CD4-positive, alpha-beta T cell treated with Interleukin-6 at 100 ng/mL for 8 hours (primary cell): ENCODE measurements at places on chromosomes 5 and 9.

GRCh38 chr9:27059412-27059811, 49.6 kb upstream of the TEK start:
- DNase-seq = no peak

DNA sequence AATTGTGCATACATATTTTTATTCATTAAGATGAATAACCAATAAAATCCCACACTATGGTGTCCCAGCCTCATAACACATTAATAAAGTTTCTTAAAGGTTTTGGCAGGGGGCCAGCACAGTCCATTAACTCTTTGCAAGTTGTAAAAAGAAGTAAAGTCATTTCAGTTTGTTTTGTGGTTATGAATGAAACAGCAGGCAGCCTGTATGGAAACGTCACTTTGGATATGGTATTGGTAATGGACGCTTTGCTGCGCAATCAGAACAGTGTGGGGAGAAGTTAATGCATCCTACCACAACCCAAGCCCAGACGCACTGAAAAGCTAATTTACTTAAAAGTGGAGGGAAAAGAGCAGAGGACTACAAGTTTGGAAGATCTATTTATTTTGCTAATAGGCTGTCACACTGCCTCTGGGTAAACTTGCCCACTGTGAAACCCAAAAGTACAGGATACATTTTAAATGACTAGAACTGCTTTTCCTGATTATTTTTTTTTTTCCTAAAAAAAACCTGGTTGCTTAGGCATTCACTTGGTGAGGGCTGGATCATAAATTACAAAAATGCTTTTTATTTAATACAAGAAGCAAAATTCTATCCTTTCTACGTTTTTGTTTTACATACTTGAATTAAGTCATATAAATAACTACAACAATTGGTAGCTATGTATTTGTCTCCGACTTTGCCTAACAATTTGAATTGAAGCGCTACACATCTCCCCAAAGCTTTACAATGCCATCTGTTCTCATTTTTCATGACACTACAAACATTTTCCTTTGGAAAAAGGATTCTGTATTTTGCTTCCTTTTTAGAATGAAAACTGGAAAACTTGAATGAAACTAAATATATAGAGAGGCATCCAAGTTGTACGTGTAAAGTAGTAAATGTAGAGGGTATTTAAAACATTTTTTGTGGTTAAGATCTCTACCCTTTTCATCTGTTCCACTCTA, 104.3 kb downstream of the NFIB start:
- DNase-seq = no peak

DNA sequence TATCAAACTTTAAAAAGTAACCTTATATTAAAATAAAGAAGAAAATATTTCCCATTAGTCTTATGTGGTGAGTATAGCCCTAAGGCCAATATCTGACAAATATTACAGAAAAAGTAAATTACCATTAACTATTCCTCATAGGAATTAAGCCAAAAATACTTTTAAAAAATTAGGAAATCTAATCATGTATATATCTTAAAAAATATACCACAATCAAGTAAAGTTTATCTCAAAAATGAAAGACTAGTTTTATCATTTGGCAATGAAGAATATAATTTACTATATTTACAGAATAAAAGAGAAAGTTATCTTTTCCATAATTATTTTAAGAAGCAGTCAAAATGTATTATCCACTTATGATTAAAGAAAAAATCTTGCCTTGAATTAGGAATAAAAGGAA, 458.8 kb upstream of the ZNF462 start:
- DNase-seq = no peak

GRCh38 chr5:72407541-72407940, 87.4 kb downstream of the PTCD2 start:
- no peak for DNase-seq

- no peak for DNase-seq
Measured at GRCh38 chr5:123673107-123673506, 161.1 kb downstream of the CSNK1G3 start.

- no peak for DNase-seq
Measured at GRCh38 chr5:40547994-40548575, 131.6 kb upstream of the PTGER4 start.

DNA sequence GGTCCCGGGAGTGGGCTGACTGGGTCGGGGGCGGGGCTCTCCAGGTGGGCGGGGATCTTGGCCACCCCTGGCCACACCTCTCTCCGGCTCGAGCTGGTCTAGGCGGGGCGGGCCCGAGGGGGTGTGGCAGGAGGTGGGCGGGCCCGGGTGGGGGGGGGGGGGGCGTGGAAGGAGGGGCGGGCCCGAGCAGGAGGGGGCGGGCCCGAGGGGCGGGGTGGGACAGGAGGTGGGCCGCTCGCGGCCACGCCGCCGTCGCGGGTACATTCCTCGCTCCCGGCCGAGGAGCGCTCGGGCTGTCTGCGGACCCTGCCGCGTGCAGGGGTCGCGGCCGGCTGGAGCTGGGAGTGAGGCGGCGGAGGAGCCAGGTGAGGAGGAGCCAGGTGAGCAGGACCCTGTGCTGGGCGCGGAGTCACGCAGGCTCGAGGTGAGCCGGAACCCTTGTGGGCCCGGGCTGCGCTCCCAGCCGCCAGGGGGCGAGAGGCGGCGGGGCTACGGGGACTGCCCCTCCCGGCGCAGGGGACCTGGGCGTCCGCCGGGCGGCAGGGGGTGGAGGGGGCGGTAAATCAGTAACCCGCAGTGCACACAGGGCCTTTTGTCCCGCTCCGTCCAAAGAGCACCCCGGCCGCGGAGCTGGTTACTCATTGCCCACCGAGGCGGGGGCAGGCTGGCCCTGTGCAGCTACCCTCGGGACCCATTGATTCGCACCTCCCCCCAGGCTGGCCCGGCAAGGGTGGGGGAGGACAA, at the start of gene FGFR4:
Gene FGFR4 (plus strand): TSS at position 262 of the 744 bp plus-strand sequence. CDS start 2,688 bp downstream, outside the sequence.
- DNase-seq = peak; percentile 55

DNA sequence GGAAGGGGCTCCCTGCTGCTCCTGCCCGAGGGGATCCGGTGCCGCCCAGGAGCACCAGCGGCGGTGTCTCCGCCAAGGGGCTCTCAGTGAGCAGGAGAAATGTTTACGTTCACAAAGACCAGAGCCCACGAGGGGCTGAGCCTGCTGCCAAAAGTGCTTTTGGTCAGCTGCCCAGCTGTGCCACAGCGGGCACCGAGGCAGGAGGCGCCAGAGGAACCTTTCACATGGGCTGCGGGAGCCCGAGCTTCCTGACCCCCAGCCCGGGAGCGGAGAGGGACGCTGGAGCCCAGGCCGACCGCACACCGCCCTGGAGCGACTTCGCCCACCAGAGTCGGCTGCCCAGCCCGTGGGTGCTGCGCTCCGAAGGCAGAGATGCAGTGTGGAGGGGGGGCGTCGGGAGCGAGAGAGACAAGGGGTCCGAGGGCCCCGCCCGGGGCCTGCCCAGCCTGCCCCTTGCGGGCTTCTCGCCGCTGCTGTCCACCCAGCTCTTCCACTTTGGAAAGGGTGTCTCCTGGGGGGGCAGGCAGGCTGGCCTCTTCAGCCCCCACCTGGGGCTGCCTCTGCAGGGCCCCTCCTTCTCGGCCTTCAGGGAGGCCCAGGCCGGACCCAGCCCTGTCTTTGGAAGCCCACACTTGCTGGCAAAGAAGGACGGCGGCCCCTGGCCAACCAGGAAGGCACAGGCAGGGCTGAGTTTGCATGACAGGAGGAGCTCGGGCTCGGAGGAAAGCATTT, 7.9 kb downstream of the PPP1R26 start:
- no peak for DNase-seq

- no peak for DNase-seq
Measured at GRCh38 chr5:19555436-19555835, 432.6 kb downstream of the CDH18 start.

GRCh38 chr9:70133253-70134208, 89.9 kb downstream of the MAMDC2 start:
- no peak for DNase-seq

GRCh38 chr5:6261256-6261655, 117.1 kb downstream of the MED10 start:
- no peak for DNase-seq

DNA sequence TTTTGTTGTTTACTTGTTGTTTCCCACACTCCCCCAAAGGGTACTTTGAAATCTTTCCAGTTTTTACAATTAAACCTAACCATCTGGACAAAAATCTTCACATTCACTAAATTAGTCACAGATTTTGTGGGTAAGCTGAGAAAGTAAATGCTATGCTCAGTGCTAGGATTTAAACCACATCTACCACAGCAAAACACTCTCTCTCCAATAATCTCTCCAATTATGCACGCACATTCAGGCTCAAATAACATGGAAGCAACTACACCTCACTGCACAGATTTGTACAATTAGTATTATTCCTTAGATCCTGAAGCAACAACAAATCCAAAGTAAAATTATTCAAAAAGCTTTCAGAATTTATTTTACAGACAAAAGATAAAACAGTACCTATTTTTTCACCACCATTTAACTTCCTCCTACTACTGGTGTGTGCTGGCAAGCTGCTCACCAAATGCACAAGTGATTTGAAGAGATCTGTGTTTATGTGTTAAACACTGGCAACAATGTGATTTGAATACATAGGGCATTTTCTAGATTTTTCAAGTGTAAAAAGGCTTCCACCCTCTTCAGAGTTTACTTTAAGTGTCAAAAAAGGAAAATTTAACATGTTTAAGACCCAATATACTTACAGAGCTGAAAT, 16.6 kb downstream of the ZNF608 start:
- no peak for DNase-seq
